ENCODE measurements at places on chromosomes 2 and 18. TPM values are rescaled to one million over a fixed set of nuclear protein-coding genes. Genes with fewer than 3 reads are reported as not detected.

ERFE gene
- 10.4 TPM for total RNA-seq

UXS1 gene
- 141 TPM for total RNA-seq

ANKRD62 gene
- total RNA-seq = not detected

SFXN5 gene
- total RNA-seq = 5.9 TPM

REG1B gene
- not detected for total RNA-seq

CLEC4F gene
- not detected for total RNA-seq

CYTIP gene
- total RNA-seq = 0.94 TPM

POTEJ gene
- total RNA-seq = not detected

TRIB2 gene
- 9.9 TPM for total RNA-seq

NEU2 gene
- total RNA-seq = not detected

GRCh38 chr2:2692599-2693389, 361.7 kb upstream of the MYT1L start:
- DNase-seq = no peak

DNA sequence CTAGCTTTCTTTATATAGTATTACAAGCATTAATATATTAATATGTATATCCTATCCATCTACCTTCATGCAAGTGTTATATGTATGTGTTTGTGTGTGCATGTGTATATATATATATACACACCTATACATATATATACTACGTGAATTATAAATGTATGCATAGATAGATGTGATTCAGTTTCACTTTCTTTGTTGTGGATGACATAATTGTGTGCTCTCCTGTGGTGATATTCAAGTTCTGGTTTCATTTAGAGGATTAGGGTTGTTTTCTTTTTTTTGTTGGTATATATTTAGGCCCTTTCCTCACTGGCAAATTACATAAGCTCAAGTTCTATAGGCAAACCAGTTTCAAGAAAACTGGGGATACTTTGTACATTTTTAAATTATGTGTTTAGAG, 225.7 kb upstream of the FANCL start:
- DNase-seq = no peak

DNA sequence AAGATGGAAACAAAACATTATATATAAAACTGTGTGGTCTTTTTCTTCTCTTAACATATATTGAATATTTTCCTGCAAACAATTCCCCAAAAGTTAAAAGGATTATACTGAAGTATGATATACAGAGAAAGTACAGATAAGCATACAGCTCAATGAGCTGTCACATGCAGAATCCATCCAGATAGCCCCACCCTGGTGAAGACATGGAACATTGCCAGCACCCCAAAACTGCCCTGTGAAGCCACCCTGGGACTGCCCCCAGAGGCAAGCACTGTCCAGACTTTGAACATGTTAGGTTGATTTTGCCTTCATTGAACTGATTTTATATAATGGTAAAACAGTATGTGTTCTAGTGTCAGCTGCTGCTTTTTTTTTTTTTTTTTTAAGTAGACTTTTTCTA, 112.3 kb upstream of the IL1R2 start:
- no peak for DNase-seq

GRCh38 chr2:15365411-15365810, 195.7 kb downstream of the NBAS start:
- DNase-seq = no peak

GRCh38 chr2:150417278-150417677, 70.2 kb downstream of the RND3 start:
- DNase-seq = no peak

GRCh38 chr2:218383892-218384519, 1.9 kb downstream of the SLC11A1 start:
- no peak for DNase-seq

DNA sequence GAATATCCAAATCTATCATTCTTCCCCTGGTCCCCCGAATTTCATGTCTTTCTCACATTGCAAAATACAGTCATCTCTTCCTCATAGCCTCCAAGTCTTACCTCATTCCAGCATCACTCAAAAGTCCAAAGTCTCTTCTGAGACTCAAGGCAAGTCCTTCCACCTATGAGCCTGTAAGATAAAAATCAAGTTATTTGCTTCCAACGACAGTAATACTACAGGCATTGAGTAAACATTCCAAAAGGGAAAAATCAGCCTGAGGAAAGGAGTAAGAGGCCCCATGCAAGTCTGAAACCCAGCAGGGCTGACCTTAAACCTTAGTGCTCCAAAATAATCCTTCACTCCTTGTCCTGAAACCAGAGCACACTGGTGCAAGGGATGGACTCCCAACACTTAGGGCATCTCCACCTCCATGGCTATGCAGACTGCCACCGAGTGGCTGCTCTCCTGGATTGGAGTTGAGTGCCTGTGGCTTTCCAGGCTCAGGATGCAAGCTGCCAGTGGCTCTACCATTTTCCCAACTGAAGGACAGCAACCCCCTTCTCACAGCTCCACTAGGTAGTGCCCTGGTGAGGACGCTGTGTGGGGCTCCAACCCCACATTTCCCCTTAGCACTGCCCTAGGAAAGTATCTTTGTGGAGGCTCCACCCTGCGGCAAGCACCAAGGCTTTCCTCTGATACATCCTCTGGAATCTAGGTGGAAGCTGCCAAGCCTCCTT, 16.3 kb downstream of the DTNA start:
- DNase-seq = no peak

- no peak for DNase-seq
Measured at GRCh38 chr18:8979258-8979988, 123.1 kb upstream of the NDUFV2 start.

DNA sequence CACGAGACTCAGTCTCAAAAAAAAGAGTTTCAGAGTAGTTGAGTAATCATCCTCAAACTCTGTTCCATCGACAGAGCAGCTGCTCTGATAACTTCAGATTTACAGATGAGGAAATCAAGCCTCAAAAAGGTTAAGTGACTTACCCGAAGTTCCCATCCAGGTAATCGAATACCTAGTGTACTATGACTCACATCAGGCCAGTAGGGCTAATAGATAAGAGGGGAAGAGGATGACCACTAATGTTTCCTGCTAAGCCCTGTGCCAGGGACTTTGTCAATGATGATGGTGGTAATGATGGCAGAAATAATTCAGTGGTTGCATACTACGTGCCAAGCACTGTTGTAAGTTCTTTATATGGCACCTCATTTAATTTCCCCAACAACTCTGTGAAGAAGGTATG, 80.9 kb downstream of the PLB1 start:
- DNase-seq = no peak

DNA sequence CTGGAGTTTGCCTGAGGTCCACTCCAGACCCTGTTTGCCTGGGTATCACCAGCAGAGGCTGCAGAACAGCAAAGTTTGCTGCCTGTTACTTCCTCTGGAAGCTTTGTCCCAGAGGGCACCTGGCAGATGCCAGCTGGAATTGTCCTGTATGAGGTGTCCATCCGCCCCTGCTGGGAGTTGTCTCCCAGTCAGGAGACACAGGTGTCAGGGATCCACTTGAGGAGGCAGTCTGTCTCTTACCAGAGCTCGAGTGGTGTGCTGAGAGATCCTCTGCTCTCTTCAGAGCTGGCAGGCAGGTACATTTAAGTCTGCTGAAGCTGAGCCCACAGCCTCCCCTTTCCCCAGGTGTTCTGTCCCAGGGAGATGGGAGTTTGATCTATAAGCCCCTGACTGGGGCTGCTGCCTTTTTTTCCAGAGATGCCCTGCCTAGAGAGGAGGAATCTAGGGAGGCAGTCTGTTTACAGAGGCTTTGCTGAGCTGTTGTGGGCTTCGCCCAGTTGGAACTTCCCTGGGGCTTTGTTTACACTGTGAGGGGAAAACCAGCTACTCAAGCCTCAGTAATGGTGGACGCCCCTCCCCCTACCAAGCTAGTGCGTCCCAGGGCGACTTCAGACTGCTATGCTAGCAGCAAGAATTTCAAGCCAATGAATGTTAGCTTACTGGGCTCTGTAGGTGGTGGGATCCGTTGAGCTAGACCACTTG, 34.7 kb downstream of the TFPI start:
- no peak for DNase-seq

GRCh38 chr2:160411167-160411566, 82.4 kb downstream of the RBMS1 start:
- peak; percentile 73 for DNase-seq

- DNase-seq = peak; percentile 82
Measured at GRCh38 chr2:65064728-65065552, 8.7 kb downstream of the CEP68 start.

- no peak for DNase-seq
Measured at GRCh38 chr2:141207036-141207385, 923.8 kb downstream of the LRP1B start.

DNA sequence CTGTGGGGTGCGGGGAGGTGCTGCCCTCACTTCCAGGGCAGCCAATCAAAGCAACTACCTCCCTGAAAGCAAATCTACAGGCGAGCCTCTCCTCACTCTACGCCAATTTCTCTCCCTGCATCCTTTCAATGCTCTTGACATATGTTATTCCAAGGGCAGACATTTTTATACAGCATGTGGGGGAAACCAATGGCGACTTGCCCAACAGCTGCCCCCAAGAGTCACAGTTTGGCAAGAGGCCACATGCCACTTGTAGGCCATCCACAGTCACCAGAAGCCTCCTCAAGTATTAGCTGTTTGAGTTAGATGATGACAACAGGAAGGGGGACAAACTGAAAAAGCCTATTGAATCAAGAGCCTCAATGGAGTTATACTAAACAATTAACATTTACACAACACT, 114.6 kb downstream of the MYO5B start:
- no peak for DNase-seq

- no peak for DNase-seq
Measured at GRCh38 chr18:75023473-75023872, 185.5 kb downstream of the PTGR3 start.

- DNase-seq = no peak
Measured at GRCh38 chr2:233400341-233400740, 46.0 kb downstream of the DGKD start.

GRCh38 chr2:189285962-189286645, 106.5 kb upstream of the COL5A2 start:
- peak; percentile 88 for DNase-seq
